ENCODE measurements at places on chromosomes 11 and 22.

DNA sequence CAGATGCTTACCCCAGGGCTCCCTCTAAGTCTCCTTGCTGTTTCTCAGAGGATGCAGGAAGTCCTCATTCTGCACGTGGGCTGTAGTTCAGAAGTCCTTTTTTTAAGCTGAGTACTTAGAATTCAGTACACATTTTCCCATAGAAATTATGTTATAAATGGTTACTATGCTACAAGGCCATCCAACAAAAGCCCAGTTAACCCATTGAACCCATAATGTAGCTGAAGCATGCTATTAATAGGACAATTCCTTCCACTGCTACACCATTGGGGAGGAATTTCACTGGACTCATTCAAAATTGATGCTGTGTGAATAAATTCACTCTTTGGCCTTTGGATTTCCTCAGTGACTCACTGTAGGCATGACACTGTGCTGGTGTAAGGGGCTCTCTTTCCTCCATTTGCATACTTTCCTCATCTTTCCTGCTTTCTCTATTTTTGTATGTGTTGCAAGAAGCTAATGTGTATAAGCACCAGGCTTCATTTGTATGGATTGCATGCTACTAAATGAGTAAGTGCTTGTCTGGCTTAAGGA is 148.0 kb downstream of the NTM start:
- no peak for DNase-seq

GRCh38 chr11:65885231-65885630 is 3.0 kb downstream of the FIBP start:
- DNase-seq = no peak

DNA sequence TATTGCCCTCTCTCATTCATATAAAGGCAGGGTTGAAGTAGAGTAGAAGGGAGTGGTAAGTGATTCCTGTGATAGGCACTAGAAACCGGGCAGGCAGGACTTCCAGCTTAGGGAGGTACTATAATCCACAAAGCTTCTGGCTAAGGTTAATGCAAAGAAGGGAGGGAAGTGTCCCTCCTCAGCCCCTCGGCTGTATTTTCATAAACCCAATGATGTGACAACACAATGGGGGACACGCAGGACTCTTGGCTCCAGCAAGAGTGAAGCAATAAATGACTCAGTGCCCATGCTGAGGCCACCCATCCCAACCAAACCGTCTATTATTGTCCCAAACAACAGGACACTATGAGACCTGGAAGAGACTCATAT is 90.7 kb downstream of the ETS1 start:
- no peak for DNase-seq

- no peak for DNase-seq
Observed at GRCh38 chr11:126892756-126893155, 107.8 kb downstream of the KIRREL3 start.

GRCh38 chr11:60485987-60486386 is 6.6 kb upstream of the MS4A12 start:
- DNase-seq = no peak

- no peak for DNase-seq
Observed at GRCh38 chr22:19359554-19360299, 68.2 kb upstream of the CLTCL1 start.

- peak; percentile 45 for DNase-seq
Observed at GRCh38 chr11:36372101-36372771, 76.1 kb downstream of the PRR5L start.

DNA sequence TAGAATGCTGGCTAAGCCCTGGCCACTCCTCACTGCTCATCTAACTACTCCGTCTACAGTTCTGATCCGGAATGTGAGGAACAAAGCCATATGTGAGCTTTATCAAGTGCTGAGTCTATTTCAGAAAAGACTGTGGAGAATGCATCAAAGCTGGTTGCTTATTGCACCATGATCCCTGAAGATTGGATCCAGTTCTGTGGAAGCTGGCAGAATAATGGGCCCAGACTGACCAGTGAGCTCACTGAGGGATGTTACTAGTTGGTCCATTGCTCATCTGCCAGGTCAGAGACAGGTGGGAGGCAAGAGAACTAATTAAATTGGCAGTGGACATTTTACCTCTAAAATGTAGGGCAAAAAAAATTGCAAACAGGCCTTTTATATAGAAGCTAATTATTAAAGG is 681.3 kb downstream of the NTM start:
- no peak for DNase-seq

GRCh38 chr11:19934828-19935259 is 222.2 kb downstream of the NAV2 start:
- DNase-seq = peak; percentile 88

- no peak for DNase-seq
Observed at GRCh38 chr11:46341454-46341853, 5.8 kb upstream of the DGKZ start.

DNA sequence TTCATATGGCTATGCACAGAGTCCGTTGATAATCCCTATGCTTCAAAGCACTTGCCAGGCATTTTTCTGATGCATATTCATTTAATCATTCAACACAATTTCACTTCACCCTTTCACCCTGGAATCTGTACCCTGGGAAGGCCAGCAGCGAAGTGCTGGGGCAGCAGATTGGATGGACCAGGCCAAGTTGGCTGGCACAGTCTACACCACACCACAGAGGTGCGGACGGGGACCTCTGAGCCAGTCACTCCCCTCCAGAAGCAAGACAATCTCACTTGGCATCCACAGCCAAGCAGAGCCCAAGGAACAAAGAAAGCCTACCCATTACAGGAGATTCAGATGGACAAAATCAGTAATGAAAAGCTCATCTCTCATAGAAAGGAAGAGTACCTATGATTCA is 130.2 kb downstream of the GALNT18 start:
- no peak for DNase-seq

DNA sequence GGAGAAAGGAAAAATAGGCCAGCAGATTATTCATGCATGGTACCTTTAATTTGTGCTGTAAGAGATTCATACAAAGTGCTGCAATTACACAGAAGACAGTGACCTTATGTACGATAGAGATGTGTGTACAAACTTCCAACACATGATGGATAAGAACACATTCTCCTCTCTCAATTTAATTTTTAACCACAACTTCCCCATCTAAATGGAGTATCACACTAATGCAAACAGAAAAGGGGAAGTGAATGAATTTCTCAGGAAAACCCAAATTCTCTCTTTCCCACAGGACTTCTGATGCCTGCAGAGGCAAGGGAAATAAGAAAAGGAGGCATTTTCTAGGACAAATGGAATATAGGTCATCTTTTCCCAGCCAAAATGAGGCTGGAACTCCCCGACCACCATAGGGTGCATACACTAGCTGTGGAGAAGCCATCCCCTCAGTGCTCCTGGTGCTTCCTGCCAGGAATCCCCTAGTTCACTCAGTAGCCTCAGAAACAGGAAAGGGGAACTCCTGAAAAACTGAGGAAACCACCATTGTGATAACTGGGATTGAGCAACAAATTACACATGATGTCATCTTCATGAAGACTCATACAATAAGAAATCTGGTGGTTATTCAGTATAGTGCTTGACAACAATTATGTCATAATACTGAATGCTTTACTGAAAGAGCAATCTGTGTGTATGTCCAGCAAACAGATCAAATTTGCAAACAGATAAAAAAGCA is 22.4 kb downstream of the MMP10 start:
- DNase-seq = peak; percentile 76

GRCh38 chr11:106022795-106023275 is 795 bp upstream of the MSANTD4 start:
- DNase-seq = no peak

- DNase-seq = no peak
Observed at GRCh38 chr11:102426000-102426399, 26.6 kb downstream of the TMEM123 start.

DNA sequence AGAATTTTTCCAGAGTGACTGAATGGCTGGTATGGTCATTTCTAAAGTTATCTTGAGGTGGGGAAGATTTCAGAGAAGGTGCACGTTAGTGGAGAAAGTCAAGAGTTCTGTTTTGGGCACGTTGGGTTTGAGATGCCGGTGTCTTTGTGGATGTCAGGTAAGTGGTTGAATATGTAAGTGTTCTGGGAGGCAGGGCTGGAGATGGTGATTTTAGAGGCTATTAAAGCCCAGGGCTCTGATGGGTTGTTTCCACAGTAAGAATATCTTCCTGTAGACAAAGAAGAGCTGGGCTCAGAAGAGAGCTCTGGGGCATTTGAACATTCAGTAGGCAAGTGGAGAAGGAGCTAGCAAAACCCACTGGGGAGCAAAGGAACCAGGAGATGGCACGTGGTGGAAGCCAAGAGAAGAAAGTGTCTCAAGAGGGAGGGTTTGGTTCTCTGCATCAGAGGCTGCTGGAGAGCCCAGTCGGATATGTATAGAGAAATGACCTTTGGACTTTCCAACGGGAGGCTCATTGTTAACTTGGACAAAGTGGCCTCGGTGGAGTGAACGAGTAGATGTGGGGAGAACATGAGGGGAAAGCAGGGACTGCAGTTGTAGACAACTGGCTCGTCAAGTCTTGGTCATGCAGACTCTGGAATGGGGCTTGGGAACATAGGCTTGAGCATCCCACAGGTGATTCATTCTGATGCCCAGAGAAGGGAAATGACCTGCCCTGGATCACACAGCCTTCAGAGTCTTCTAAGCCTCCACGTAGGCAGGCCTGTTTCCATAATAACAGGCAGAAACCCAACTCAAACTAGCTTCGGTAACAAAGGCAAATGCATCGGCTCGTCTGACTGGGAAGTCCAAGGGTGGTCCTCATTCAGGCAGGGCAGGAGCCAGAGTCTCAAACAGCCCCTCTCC is 98.4 kb upstream of the PARVA start:
- DNase-seq = no peak

- DNase-seq = no peak
Observed at GRCh38 chr11:44600839-44601383, 35.4 kb downstream of the CD82 start.

DNA sequence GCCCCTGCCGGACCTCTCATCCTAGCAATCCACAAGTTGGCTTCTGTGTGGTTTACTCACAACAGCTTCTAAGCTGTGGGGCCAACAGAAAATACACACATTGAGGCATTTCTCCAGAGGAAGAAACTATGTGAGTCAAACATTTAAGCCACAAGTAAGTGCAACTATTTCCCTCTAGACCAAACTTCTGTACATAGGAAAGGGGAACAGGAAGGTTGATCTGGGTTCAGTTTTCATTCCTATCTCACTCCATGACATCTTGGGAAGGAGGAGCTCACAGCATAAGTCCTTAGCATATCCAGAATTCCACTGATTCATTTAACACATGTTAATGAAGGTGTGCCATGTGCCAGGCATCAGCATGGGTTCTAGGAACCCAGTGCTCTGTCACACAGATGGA is 72.8 kb upstream of the PICALM start:
- DNase-seq = no peak

DNA sequence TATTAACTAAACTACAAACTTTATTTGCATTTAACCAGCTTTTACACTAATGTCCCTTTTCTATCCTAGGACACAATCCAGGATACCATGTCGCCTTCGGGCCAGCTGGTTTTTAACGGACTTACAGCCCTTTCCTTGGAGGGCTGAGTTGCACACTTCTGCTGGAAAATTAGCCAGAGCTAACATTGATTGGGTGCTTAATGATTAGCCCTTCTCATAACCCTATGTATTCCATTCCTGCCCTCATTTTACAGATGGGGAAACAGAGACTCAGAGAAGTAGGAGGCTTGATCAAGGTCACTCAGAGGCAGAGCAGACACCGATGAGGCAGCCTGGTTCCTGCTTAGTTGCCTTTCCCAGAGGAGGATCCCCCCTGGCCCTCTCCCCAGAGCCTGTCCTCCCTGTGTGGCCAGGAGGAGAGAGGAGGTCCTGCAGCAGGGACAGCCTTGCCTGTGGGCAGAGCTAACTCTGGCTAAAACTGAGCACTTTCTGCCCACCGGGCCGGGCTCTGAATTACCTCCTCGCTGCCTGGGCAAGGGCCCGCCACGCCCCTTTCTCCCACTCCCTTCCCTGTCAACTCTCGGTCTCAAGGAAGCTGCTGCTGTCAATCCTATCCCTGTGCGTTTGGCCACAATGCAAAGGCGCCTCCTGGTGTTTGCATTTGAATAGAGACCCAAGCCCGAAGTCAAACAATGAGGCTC is 59.6 kb upstream of the PAX6 start:
- no peak for DNase-seq

DNA sequence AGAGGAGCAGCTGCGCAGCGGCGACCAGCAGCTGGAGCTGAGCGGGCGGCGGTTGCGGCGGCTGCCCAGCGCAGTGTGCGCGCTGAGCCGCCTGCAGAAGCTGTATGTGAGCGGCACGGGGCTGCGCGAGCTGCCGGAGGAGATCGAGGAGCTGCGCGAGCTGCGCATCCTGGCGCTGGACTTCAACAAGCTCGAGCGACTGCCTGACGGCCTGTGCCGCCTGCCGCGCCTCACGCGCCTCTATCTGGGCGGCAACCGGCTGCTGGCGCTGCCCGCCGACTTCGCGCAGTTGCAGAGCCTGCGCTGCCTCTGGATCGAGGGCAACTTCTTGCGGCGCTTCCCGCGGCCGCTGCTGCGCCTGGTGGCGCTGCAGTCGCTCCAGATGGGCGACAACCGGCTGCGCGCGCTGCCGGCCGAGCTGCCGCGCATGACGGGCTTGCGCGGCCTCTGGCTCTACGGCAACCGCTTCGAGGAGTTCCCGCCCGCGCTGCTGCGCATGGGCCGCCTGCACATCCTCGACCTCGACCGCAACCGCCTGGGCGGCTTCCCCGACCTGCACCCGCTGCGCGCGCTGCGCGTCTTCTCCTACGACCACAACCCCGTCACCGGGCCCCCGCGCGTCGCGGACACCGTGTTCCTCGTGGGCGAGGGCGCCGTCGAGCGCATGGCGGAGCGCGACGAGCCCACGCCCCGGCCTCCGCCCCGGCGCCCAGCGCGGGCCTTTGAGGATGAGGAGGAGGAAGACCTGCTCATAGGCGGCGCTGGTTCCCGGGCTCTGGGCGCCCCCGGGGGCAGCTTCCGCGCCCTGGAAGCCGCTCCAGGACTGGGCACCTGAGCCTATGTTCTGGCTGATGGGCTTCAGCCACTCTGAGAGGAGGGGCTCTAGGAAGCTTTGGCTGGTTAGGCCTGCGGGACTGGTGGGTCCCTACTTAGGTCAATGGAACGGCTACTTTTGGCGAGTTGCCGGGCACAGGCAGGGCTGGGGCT is 787 bp downstream of the LRRC10B start:
- DNase-seq = peak; percentile 15

GRCh38 chr11:14914536-14914935 is 22.5 kb upstream of the CYP2R1 start:
- DNase-seq = no peak

- no peak for DNase-seq
Observed at GRCh38 chr22:30680991-30681770, 13.5 kb upstream of the OSBP2 start.

DNA sequence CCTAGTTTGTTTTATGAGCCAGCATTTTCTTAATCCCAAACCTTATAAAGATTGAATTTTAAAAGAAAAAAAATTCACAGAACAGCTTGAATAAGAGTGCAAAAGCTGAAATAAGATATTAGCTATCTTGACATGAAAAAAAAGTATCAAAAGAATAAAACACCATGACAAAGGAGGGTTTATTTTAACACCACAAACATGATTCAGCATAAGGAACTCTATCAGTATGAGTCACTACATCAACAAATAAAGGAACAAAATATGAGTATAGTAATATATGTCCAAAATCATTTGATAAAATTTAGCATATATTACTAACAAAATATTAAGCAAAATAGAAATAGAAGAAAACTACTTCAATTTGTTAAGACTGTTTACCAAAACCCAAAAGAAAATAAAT is 9.6 kb upstream of the LMO1 start:
- peak; percentile 35 for DNase-seq
